ENCODE measurements at places on chromosomes 5 and 9.

DNA sequence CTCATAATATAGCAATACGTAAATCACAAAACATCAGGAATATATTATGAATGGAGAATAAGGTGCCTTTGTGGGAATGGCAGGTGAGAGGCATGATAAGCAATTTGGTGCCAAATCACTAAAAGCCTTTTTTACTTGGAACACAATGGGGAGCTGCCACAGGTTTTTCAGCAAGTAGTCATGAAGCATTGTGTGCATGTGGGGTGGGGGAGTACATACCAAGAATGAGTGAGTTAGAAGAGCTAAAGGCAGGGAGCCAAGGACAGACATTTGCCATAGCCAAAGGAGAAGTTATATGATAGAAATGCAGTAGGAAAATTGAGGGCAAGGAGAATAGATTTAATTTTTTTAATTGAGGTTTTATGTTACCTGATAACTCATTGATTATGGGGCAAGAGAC lies 445.0 kb upstream of the SMC2 start:
- no peak for DNase-seq

DNA sequence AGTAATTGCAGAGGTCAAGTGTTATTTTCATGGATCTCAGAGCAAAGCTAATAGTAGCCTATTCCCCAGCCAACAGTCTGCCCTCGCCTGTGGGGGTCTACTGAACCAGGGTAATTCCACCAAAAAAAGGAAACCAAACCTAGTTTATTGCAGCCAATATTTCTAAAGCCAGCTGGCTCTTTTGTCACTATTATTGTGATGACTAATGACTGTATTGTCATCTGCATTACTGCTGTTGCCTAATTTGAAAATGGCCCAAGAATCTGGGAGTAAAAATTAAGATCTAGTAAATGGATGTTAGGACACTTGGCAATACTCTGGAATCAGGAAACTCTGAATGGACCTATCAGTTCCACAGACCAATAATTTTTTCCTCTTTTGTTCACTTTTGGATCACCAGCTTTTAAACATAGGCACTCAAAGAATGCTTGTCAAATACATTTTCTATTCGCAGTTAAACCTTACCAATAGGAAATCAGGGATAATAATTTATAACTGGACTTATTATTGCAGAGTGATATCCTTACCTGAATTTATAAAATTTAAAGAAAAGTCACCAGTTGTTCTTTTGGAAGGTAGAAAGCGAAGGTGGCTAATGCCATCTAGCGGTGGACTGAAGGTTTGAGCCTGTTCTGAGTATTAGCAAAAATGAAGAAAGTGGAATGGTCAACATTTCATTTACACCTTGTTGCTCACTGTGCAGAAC lies 69.2 kb downstream of the SYK start:
- DNase-seq = peak; percentile 52

DNA sequence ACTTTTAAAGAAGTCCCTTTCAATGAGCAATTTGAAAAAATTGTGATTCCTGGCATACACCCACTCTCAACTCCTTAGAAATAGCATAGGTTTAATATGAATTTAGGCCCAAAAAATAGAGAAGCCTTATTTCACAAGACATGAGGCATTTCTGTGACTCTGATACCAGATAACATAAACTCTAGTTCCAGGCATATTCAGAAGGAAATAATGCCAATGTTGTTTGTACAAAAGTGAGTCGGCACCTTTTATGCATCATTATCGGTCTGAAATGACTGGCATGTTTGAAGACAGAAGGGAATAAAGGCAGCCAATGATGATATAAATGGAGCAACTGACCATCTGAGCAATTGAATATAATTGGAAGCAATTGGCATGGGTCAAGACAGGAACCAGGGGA lies 19.4 kb upstream of the RECK start:
- no peak for DNase-seq

DNA sequence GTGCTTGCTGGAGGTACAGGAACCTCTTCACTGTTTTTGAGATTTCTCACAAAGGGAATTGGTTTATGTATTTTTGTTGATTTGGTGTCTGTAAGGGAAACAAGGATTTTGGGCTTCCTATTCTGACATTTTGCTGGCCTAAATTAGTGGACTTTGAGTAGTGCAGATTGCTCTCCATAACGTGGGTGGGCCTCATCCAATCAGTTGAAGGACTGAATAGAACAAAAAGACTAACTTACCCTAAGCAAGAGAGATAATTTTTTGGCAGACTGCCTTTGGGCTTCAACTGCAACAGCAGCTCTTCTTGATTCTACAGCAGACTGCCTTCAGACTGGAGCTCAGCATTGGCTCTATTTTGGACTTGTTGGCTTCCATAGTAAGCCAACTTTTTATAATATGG lies 93.2 kb downstream of the MSX2 start:
- DNase-seq = no peak
